ENCODE measurements at places on chromosomes 3 and 15. TPM values are rescaled to one million over a fixed set of nuclear protein-coding genes. Genes with fewer than 3 reads are reported as not detected.

GRCh38 chr15:73914145-73914544, 12.1 kb upstream of the LOXL1 start:
- DNase-seq: no peak
- H3K4me1 ChIP-seq: peaks cover 7% of the 10 kb centered on the region
- H3K27me3 ChIP-seq: no peaks in the 10 kb centered on the region

DNA sequence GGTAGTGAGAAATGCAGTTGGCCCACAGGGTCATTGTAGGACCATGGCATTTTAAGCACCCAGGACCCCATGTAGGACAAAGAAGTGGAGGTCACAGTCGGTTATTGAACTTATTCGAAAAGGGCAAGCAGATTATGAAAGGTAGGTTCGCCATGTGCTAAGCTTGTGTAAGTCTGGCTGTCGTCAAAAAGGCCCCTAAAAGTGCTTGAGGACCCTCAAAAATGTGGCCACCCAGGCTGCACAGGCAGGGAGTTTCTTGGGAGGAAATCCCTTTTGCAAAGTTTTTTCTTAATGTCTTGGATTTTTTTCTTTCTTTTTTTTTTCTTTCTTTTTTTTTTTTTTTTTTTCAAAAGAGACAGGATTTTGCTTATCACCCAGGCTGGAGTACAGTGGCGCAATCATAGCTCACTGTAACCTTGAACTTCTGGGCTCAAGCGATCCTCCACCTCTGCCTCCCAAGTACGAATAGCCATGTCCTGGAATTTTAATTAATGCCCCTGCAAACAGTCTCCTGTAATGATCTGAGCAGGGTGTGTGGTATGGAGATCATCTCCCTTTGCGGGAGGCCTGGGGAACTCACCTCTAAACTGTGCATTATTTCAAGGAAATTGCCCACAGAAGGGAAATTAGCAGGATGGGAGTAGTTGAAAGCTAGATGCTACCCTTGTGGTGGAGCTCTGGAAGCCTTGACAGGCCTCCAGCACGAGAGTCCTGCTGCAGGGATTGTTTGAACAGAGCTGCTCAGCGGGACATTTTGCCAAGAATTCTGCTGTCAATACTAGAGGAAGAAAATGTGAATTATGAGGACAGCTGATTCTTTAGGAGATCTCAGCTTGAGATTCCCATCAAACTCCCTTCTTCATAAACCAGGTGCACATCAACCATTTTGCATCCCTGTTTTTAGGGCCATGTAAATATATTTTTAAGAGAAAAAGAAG, 28.4 kb downstream of the THSD4 start:
- DNase-seq: no peak
- no peaks in the 10 kb centered on the region for H3K4me1 ChIP-seq
- no peak overlapping the region for H3K4me3 ChIP-seq
- H3K27me3 ChIP-seq: no peaks in the 10 kb centered on the region

- no peak for DNase-seq
- H3K4me3 ChIP-seq: peak overlapping the region; percentile 82
- H3K27ac ChIP-seq: peak overlapping the region; percentile 91
- no peaks in the 10 kb centered on the region for H3K27me3 ChIP-seq
- H3K4me1 ChIP-seq: peaks cover 20% of the 10 kb centered on the region
Measured at GRCh38 chr3:179603831-179604230, 607 bp downstream of the MRPL47 start.

DNA sequence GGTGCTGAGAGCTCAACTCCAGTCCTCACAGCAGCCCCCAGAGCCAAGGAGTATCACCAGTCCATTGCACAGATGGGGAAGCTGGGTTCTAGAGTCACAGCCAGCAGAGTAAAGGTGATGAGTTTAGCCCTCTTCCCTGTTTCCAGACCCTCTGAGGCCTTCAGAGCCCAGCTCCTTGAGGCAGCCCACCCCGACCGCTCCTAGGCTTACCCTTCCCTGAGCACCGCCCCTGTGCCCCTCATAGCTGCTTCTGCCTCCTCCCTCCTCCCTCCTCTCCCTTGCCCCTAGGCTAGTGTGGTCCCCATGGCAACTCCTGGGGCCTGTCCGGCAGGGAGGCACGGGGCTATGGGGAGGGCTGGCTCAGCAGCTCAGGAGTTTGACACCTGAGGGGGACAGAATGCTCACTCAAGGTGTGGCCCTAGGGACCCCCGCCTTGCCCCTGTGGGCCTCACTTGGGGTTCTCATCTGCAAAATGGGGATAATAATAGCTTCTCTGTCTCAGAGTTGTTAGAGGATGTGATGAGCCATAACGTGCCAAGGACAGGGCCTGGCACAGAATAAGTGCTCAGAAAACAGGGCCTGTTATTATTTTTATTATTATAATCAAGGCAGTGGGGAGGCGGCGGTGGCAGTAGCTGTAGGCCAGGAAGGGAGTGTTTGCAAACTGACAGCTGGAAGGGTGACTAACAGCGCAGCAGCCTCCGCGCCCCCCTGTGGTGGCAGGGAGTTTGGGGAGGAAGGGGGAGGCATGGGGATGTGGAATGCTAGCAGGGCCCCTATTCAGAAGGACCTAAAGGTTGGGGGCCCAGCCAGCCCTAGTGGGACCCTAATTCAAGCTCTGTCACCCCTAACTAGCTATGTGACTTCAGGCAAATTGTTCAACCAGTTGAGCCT, 11.5 kb downstream of the CSK start:
- H3K27me3 ChIP-seq: no peaks in the 10 kb centered on the region
- peak; percentile 76 for DNase-seq
- peaks cover 18% of the 10 kb centered on the region for H3K36me3 ChIP-seq
- H3K4me3 ChIP-seq: peak overlapping the region; percentile 46

The CHRNA7 gene
- not detected for total RNA-seq

- H3K4me1 ChIP-seq: no peaks in the 10 kb centered on the region
- no peak overlapping the region for H3K4me3 ChIP-seq
- H3K27ac ChIP-seq: no peak overlapping the region
- no peak for DNase-seq
Measured at GRCh38 chr3:181901626-181902025, 189.9 kb downstream of the SOX2 start.

The P2RY13 gene
- total RNA-seq: not detected

DNA sequence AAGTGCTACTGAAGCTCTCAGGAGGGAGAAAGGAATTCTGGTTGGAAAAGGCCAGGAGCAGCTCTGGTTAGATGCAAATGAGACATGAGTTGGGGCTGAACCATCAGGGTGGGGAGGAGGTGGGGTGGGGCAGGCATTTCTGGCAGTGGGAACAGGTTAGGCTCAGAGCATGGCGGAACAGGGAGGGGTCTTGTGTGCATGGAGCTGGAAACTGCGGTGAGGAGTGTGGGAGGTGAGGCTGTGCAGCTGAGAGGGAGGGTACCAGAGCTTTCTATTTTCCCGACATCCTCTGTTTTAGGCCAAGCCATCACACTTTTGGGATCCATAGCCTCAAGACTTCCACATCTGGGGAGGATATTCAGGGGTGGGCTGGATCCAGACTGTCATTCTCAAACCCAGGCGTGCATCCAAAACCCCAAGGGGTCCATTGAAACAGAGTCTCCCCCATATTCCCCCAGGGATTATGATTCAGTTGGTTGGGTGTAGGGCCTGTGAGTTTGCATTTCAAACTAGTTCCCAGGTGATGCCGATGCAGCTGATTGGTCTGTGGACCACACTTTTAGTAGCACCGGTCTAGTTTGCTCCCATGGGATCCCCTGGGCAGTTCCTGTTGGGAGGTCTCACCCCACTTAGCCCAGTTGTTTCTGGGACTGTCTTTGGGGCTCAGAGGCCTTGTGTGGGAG, 100.9 kb upstream of the TLE3 start:
- H3K4me1 ChIP-seq: no peaks in the 10 kb centered on the region
- no peak overlapping the region for H3K4me3 ChIP-seq
- H3K27ac ChIP-seq: no peak overlapping the region
- DNase-seq: no peak
- no peaks in the 10 kb centered on the region for H3K36me3 ChIP-seq
- no peaks in the 10 kb centered on the region for H3K27me3 ChIP-seq

- no peaks in the 10 kb centered on the region for H3K4me1 ChIP-seq
- H3K36me3 ChIP-seq: no peaks in the 10 kb centered on the region
- DNase-seq: no peak
- no peak overlapping the region for H3K4me3 ChIP-seq
Measured at GRCh38 chr3:115548611-115549010, 74.7 kb upstream of the GAP43 start.

DNA sequence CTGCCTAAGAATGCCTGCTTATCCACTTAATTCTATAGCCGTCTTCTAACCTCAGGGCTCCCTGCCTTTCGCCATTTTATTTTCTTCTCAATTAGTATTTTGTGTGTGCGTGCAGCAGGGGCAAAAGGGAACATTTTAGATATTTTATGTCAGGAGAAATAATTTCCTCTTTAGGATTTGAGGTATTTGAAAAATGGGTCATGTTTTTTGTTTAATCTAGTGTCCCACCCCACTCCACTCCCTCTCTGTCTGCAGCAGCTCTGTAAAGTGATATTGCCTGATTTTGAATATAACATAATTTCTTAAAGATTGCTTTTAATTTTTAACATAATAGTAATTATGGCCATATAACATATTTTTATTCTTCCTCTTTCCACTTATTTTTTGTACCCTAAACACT, 593.2 kb upstream of the DPPA4 start:
- H3K27me3 ChIP-seq: no peaks in the 10 kb centered on the region
- no peak overlapping the region for H3K27ac ChIP-seq
- no peaks in the 10 kb centered on the region for H3K36me3 ChIP-seq
- H3K4me3 ChIP-seq: no peak overlapping the region

The CASR gene
- total RNA-seq: not detected

DNA sequence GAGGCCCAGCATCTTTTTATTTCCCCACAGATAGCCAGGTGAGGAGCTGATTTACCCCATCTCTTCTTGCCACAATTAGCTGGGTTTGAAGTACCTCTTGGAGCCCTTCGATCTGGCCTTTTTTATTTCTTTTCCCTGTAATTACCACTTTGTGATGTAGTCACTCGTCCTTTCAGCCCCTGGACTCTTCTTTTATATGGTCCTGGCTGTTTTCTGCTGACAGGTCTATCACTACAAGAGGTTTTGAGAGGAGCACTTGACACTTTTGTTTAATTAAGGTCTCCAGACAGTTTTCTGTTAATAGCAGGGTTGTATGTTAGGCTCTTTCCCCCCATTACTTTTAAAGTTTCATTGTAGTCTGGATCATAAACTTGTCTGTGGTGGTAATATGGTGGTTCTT, 11.8 kb downstream of the ATXN7 start:
- no peaks in the 10 kb centered on the region for H3K36me3 ChIP-seq
- H3K4me1 ChIP-seq: peaks cover 24% of the 10 kb centered on the region
- H3K4me3 ChIP-seq: no peak overlapping the region
- no peak for DNase-seq

The IGSF10 gene
- not detected for total RNA-seq

The CHRFAM7A gene
- not detected for total RNA-seq

GRCh38 chr3:39095778-39096177, 11.6 kb downstream of the GORASP1 start:
- no peaks in the 10 kb centered on the region for H3K27me3 ChIP-seq
- DNase-seq: no peak
- no peaks in the 10 kb centered on the region for H3K4me1 ChIP-seq
- no peak overlapping the region for H3K4me3 ChIP-seq

DNA sequence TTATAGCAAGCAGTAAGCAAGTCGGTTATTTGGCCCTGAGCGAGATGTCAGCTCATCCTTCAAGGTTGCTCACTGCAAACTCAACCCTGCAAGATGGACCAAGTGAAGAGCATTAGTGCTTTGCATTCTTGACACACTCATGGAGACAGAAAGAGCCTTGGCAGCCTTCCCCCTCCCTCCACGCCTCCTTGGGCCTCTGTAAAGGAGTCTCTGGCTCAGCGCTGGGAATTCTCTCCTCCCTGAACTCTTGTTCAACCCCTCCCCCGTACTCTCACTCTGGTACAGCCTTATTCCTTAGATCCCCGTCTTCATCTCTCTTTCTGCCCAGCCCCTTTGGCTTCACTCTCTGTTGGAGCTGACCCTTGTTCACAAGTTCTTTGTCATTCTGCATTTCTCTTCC, 2.2 kb upstream of the CX3CR1 start:
- H3K4me3 ChIP-seq: no peak overlapping the region
- no peak for DNase-seq
- H3K36me3 ChIP-seq: no peaks in the 10 kb centered on the region
- H3K27me3 ChIP-seq: no peaks in the 10 kb centered on the region
- H3K27ac ChIP-seq: no peak overlapping the region
- peaks cover 13% of the 10 kb centered on the region for H3K4me1 ChIP-seq

DNA sequence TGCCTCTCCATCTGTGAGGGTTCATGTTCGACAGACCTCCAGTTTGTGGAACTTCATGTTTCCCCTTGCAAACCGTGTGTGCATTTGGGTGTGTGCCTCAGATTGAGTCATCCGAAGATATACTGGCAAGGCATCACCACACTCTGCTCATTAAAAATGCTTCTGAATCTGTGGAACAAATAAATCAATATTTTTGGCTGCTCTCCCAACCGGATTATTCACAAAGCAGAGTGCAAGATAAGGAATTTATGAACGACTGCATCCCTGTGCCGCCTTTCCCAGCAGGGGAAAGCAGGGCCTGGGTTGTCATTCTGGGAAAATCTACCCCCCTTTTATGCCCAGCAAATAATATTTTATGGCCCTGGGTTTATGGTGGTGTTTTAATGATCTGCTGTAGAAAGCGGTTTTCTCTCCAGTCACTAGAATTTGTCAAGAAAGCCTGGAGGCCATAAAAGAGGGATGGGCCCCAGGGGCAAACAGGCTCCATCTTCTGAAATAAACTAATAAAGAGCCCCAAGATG, 4.2 kb upstream of the WNT5A start:
- H3K27me3 ChIP-seq: no peaks in the 10 kb centered on the region
- H3K27ac ChIP-seq: no peak overlapping the region
- no peak overlapping the region for H3K4me3 ChIP-seq
- no peaks in the 10 kb centered on the region for H3K36me3 ChIP-seq

The PPP1R14D gene
- total RNA-seq: not detected

DNA sequence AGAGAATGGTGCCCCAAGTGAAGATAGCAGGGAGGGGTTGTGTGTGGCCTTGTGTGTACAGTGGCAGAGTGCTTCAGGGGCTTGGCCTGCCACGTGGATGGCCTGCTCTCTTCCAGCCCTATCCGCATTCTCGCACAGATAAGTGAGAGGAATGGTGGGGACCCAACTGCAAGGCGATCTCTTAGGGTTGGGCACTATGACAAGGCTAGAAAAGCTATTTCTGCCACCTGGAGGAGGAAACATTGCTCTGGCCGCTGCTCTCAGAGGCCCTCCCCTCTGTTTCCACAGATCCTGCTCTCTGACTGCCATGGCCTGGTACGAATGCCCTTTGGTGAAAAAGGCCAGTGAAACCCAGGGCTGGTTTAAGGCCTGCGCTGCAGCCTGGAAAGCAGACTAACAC, 20.6 kb downstream of the EEFSEC start:
- no peak overlapping the region for H3K4me3 ChIP-seq
- no peaks in the 10 kb centered on the region for H3K36me3 ChIP-seq
- H3K4me1 ChIP-seq: peaks cover 16% of the 10 kb centered on the region
- H3K27ac ChIP-seq: no peak overlapping the region
- H3K27me3 ChIP-seq: no peaks in the 10 kb centered on the region

- H3K27ac ChIP-seq: no peak overlapping the region
- H3K4me3 ChIP-seq: no peak overlapping the region
- no peaks in the 10 kb centered on the region for H3K36me3 ChIP-seq
- H3K4me1 ChIP-seq: peaks cover 31% of the 10 kb centered on the region
- no peak for DNase-seq
Measured at GRCh38 chr15:64536244-64536836, 76.0 kb downstream of the ZNF609 start.

Data from CD8-positive, alpha-beta memory T cell (primary cell).